ENCODE measurements at places on chromosomes 1 and 21. TPM values are rescaled to one million over a fixed set of nuclear protein-coding genes. Genes with fewer than 3 reads are reported as not detected.

- H3K4me1 ChIP-seq: no peaks in the 10 kb centered on the region
- no peaks in the 10 kb centered on the region for H3K36me3 ChIP-seq
- DNase-seq: no peak
- H3K4me3 ChIP-seq: no peak overlapping the region
- H3K27ac ChIP-seq: no peak overlapping the region
- H3K27me3 ChIP-seq: no peaks in the 10 kb centered on the region
Observed at GRCh38 chr1:110874324-110875215, 1.6 kb downstream of the CD53 start.

SLC16A4 gene
- 0.36 TPM for polyA plus RNA-seq

GRCh38 chr1:235090406-235091069, 38.1 kb downstream of the TOMM20 start:
- H3K36me3 ChIP-seq: no peaks in the 10 kb centered on the region
- H3K27me3 ChIP-seq: no peaks in the 10 kb centered on the region
- H3K4me1 ChIP-seq: peaks cover 3% of the 10 kb centered on the region
- H3K4me3 ChIP-seq: no peak overlapping the region
- H3K27ac ChIP-seq: no peak overlapping the region
- no peak for DNase-seq

DNA sequence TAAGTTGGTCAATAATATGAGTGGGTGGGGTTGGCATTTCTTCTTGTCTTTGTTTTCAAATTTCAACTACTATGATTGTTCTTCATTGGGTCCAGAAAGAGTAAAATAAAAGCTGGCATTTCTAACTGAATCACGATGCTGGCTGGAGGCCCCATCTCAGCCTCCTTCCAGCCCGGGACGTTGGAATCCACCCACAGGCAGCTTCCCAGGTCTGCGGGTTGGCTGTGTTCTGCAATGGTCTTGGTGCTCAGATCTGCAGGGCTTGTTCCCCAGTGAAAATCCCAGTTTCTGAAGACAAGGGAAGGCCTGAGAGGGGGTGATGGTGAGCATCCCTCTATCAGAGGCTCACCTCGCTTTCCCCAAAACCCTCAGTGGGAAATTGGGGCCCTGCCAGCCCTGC, 54.7 kb upstream of the ARHGEF16 start:
- DNase-seq: no peak
- no peak overlapping the region for H3K27ac ChIP-seq
- H3K4me3 ChIP-seq: no peak overlapping the region
- no peaks in the 10 kb centered on the region for H3K4me1 ChIP-seq
- no peaks in the 10 kb centered on the region for H3K36me3 ChIP-seq
- H3K27me3 ChIP-seq: peaks cover 44% of the 10 kb centered on the region

- no peak overlapping the region for H3K4me3 ChIP-seq
- H3K27ac ChIP-seq: no peak overlapping the region
- H3K27me3 ChIP-seq: no peaks in the 10 kb centered on the region
- DNase-seq: no peak
- H3K4me1 ChIP-seq: peaks cover 24% of the 10 kb centered on the region
Observed at GRCh38 chr1:9166289-9167235, 37.7 kb upstream of the GPR157 start.

NCAM2 gene
- 0.23 TPM for polyA plus RNA-seq

DCDC2B gene
- not detected for polyA plus RNA-seq

DNA sequence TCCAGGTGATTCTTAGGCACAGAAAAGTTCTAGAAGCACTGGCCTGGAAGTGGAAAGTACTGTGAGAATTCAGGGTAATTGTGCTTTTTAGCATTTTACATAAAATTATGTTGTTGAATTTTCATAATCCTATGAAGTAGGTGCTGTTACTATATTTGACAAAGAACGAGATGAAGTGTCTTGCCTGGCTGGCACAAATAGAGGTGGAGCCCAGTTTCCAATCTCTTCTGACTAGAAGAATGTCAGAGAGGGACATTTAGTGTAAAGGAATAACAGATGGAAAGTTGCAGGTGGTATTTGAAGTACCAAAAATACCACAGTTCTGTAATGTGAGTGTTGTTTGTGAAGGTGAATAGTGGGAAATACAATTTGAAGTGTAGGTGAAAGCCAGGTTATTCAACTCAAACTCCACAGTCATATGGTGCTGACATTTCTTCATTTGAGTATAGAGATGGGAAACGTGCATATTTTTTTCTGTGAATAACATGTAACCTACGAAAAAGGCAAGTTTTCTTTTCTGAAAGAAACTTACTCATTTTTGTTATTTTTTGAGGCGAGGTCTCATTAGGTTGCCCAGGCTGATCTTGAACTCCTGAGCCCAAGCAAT, 3.5 kb upstream of the TMCO2 start:
- H3K36me3 ChIP-seq: no peaks in the 10 kb centered on the region
- H3K27ac ChIP-seq: no peak overlapping the region
- DNase-seq: no peak
- peaks cover 22% of the 10 kb centered on the region for H3K4me1 ChIP-seq
- H3K27me3 ChIP-seq: no peaks in the 10 kb centered on the region

DNA sequence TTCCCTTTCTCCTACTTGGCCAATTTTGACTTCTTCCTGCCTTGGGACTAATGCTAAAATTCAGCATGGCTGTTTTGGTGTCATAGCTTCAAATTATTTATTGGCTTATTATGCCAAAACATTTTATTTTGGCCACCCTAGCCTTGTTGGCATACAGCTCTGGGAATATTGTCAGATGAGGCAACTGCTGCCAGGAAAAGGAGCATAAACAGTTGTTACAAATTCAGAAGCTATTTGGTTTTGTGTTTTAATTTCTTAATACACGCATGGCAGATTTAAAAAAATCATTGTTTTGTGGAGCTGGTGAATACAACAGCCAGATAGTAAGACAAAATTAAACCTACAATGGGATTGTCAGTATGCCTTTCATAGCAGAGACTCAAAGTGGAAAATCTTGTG, 66.8 kb upstream of the BCL10 start:
- H3K4me1 ChIP-seq: peaks cover 36% of the 10 kb centered on the region
- no peak for DNase-seq
- H3K36me3 ChIP-seq: no peaks in the 10 kb centered on the region
- no peak overlapping the region for H3K4me3 ChIP-seq

GRCh38 chr21:15755125-15755524, 25.3 kb downstream of the USP25 start:
- peaks cover 18% of the 10 kb centered on the region for H3K4me1 ChIP-seq
- no peak overlapping the region for H3K4me3 ChIP-seq
- no peak overlapping the region for H3K27ac ChIP-seq
- H3K36me3 ChIP-seq: no peaks in the 10 kb centered on the region
- H3K27me3 ChIP-seq: no peaks in the 10 kb centered on the region
- no peak for DNase-seq

- no peak overlapping the region for H3K27ac ChIP-seq
- DNase-seq: no peak
- no peaks in the 10 kb centered on the region for H3K27me3 ChIP-seq
- H3K4me1 ChIP-seq: peaks cover 10% of the 10 kb centered on the region
Observed at GRCh38 chr1:115310581-115311473, 27.2 kb downstream of the NGF start.

AVPR1B gene
- not detected for polyA plus RNA-seq

ANGPTL3 gene
- not detected for polyA plus RNA-seq

- no peak overlapping the region for H3K27ac ChIP-seq
- no peaks in the 10 kb centered on the region for H3K36me3 ChIP-seq
- no peak for DNase-seq
Observed at GRCh38 chr21:20661745-20662422, 336.3 kb upstream of the NCAM2 start.

DNA sequence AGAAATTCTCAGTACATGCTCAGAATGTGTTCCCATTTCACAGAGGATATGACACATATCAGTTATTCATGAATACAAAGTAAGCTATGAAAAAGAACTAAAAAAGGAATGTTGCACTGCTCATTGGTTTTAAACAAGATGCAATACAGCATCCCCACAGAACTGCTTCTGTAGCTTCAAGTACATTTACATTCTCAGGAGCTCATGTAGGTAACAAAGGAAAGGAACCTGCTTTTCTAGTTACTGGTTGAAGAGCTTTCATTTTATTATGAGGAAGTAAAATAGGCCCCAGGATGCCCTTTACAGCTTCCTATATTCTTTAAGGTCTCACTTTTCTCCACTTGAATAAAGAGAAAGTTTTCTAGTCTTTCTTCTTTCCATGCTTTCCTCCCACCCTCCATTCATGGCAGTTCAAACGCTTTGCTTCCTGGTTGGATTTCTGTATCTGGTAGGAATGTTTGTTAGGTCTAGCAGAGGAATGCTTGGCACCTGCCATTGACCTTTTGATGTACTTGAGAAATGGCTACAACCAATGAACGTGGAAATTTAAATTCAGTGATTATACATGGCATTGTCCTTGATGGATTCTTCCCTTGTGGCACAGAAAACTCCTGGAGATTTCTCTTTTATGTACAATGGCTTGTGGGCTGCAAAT, 27.1 kb upstream of the KCNK2 start:
- H3K4me1 ChIP-seq: no peaks in the 10 kb centered on the region
- H3K4me3 ChIP-seq: no peak overlapping the region
- no peak for DNase-seq
- no peaks in the 10 kb centered on the region for H3K36me3 ChIP-seq
- no peak overlapping the region for H3K27ac ChIP-seq
- H3K27me3 ChIP-seq: no peaks in the 10 kb centered on the region

- DNase-seq: no peak
- H3K4me3 ChIP-seq: peak overlapping the region; percentile 45
- H3K36me3 ChIP-seq: peaks cover under 1% of the 10 kb centered on the region
- peak overlapping the region; percentile 100 for H3K27ac ChIP-seq
- no peaks in the 10 kb centered on the region for H3K27me3 ChIP-seq
Observed at GRCh38 chr1:234613128-234613875, 3.3 kb upstream of the IRF2BP2 start.

- no peaks in the 10 kb centered on the region for H3K36me3 ChIP-seq
- no peak overlapping the region for H3K4me3 ChIP-seq
- H3K27ac ChIP-seq: no peak overlapping the region
- H3K27me3 ChIP-seq: no peaks in the 10 kb centered on the region
- H3K4me1 ChIP-seq: no peaks in the 10 kb centered on the region
Observed at GRCh38 chr1:197808880-197809279, 33.6 kb upstream of the DENND1B start.

FMN2 gene
- not detected for polyA plus RNA-seq

DNA sequence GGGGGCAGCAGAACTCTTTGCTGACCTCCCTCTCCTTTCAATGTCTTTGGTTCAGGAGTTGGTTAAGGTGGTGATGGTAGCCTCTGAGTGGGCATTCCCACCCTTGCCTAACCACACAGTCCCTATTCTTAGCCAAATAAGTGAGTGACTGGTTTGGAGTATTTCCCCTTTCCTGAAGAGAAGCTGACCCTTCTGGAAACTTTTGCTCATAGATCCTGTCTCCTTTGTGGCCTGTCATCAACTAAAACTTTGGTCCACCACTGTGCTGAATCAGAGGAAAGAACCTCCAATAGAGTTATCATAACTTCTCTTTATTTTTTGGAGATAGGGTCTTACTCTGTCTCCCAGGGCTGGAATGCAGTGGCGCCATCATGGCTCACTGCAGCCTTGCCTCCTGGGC, 31.1 kb downstream of the C1orf21 start:
- no peak for DNase-seq
- H3K4me3 ChIP-seq: no peak overlapping the region
- no peaks in the 10 kb centered on the region for H3K27me3 ChIP-seq
- H3K27ac ChIP-seq: peak overlapping the region; percentile 97
- peaks cover 3% of the 10 kb centered on the region for H3K36me3 ChIP-seq

CD1D gene
- 3.0 TPM for polyA plus RNA-seq

DNA sequence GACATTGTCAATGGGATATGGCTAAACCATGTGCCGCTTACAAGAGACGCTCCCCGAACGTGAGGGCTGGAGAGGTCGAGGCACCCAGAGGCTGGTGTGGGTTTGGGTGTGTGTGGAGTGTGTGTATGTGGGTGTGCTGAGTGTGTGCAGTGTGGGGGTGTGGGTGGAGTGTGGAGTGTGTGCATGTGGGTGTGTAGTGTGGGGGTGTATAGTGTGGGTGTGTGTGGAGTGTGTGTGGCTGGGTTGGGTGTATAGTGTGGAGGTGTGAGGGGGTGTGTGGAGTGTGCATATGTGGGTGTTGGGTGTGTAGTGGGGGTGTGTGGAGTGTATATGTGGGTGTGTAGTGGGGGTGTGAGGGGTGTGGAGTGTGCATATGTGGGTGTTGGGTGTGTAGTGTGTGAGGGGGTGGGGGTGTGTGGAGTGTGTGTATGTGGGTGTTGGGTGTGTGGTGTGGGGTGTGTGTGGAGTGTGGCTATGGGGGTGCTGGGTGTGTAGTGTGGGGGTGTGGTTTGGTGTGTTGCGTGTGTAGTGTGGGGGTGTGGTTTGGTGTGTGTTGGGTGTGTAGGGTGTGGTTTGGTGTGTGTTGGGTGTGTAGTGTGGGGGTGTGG, 42.2 kb downstream of the SLC19A1 start:
- no peak overlapping the region for H3K4me3 ChIP-seq
- no peak for DNase-seq
- H3K36me3 ChIP-seq: peaks cover 19% of the 10 kb centered on the region
- no peaks in the 10 kb centered on the region for H3K27me3 ChIP-seq
- no peaks in the 10 kb centered on the region for H3K4me1 ChIP-seq

DNA sequence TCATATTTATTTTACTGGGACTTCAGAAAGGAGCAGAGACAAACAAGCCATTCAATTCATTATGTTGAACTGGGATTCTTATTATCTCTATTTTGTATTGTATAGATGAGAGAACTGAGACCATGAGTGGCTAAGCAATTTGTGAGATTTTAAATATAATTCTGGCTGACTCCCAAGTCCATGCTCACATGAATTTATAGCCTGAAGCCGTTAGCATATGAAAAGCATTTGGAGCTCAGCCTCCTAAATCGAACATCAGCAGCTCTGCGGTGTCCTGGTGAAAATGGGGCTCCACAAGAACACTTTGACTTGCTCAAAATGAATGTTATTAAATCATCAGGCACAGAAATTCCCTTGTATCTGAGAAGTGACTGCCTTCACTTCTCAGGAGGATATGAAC, 96.8 kb upstream of the DPT start:
- no peak overlapping the region for H3K27ac ChIP-seq
- no peaks in the 10 kb centered on the region for H3K4me1 ChIP-seq
- no peaks in the 10 kb centered on the region for H3K27me3 ChIP-seq
- H3K36me3 ChIP-seq: no peaks in the 10 kb centered on the region
- DNase-seq: no peak

BACE2 gene
- 130 TPM for polyA plus RNA-seq

- H3K27ac ChIP-seq: no peak overlapping the region
- H3K4me1 ChIP-seq: no peaks in the 10 kb centered on the region
- H3K27me3 ChIP-seq: no peaks in the 10 kb centered on the region
- H3K36me3 ChIP-seq: no peaks in the 10 kb centered on the region
Observed at GRCh38 chr1:13878451-13878850, 178.5 kb downstream of the PRDM2 start.

DNA sequence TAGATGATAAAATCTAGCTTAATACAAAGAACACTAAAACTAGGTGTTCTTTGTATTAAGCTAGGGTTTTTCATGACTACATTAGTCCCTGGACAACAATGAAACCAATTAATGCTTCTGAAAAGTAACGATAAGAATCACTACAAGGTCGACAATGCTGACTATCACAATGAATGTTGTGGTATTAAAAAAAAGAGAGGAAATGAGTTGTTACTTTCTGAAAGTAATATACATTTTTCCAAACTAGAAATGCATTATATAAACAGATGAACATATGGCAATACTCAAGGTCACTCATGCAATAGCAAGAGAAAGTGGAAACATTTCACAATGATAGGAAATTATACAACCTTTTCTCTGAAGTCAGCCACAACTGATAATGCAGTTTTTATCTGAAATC, 19.0 kb downstream of the DPH5 start:
- H3K36me3 ChIP-seq: peaks cover 2% of the 10 kb centered on the region
- H3K27ac ChIP-seq: no peak overlapping the region
- H3K27me3 ChIP-seq: no peaks in the 10 kb centered on the region

ERG gene
- polyA plus RNA-seq: 0.09 TPM

OLFM3 gene
- polyA plus RNA-seq: not detected

- no peaks in the 10 kb centered on the region for H3K36me3 ChIP-seq
- H3K4me3 ChIP-seq: no peak overlapping the region
- no peaks in the 10 kb centered on the region for H3K4me1 ChIP-seq
Observed at GRCh38 chr1:166080277-166080966, 86.4 kb downstream of the FAM78B start.

RASAL2 gene
- 27.2 TPM for polyA plus RNA-seq

Measured in keratinocyte (primary cell).